ENCODE measurements at places on chromosomes 3 and 15. TPM values are rescaled to one million over a fixed set of nuclear protein-coding genes. Genes with fewer than 3 reads are reported as not detected.
A peak's percentile ranks its signal among the peaks of the same experiment; 100 is the strongest.

- no peak for DNase-seq
- H3K36me3 ChIP-seq, result no peaks in the 10 kb centered on the region
- H3K4me1 ChIP-seq, result no peaks in the 10 kb centered on the region
- no peak overlapping the region for H3K4me3 ChIP-seq
These were observed 351.6 kb downstream of the TIGIT start for GRCh38 chr3:114645392-114645791.

DNA sequence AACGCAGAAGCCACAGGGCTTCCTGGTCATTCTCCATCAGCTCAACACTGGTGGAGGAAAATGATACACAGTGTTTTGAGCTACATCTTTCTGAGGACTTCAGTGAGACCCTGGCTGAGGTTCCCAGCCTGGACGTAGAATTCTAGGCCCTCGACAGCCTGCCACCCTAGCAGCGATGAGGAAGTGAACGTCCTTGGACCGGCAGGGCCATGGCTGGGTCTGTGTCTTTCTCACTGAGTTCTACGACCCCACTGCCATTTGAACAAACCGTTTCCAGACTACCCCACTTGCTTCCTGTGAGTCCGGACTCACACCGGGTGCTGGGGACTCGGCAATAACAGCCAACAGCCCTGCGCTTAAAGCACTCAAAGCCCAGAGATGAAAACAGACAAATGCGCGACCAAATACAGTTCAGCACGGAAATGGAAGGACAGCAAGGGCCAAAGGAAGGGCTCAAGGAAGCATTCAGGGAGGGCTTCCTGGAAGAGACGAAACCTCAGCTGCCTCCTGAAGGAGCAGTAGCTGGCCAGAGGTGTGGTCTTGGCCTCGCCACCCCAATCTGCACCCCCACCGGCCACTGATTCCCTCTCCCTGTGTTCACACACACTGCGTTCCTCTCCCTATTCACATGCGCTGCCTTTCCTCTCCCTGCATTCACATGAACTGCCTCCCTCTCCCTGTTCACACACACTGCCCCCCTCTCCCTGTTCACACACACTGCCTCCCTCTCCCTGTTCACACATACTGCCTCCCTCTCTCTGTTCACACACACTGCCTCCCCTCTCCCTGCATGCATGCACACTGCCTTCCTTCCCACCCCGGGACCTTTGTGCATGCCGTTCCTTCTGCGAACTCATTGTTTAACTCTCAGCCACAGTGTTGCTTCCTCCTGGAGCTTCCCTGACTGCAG, 136.3 kb upstream of the PRR20G start:
- H3K27ac ChIP-seq, result no peak overlapping the region
- no peak overlapping the region for H3K4me3 ChIP-seq
- H3K27me3 ChIP-seq, result peaks cover 7% of the 10 kb centered on the region
- no peaks in the 10 kb centered on the region for H3K36me3 ChIP-seq

The ERC2 gene
- 0.16 TPM for total RNA-seq

The GLDN gene
- total RNA-seq, result not detected

- H3K27ac ChIP-seq, result no peak overlapping the region
- no peak for DNase-seq
- H3K27me3 ChIP-seq, result no peaks in the 10 kb centered on the region
- H3K36me3 ChIP-seq, result no peaks in the 10 kb centered on the region
- H3K4me1 ChIP-seq, result no peaks in the 10 kb centered on the region
These were observed 36.9 kb upstream of the PIAS1 start for GRCh38 chr15:68017201-68017600.

- no peaks in the 10 kb centered on the region for H3K4me1 ChIP-seq
- no peaks in the 10 kb centered on the region for H3K36me3 ChIP-seq
- DNase-seq, result peak; percentile 62
- H3K4me3 ChIP-seq, result peak overlapping the region; percentile 59
These were observed 37.7 kb downstream of the SENP8 start for GRCh38 chr15:72155635-72156616.

DNA sequence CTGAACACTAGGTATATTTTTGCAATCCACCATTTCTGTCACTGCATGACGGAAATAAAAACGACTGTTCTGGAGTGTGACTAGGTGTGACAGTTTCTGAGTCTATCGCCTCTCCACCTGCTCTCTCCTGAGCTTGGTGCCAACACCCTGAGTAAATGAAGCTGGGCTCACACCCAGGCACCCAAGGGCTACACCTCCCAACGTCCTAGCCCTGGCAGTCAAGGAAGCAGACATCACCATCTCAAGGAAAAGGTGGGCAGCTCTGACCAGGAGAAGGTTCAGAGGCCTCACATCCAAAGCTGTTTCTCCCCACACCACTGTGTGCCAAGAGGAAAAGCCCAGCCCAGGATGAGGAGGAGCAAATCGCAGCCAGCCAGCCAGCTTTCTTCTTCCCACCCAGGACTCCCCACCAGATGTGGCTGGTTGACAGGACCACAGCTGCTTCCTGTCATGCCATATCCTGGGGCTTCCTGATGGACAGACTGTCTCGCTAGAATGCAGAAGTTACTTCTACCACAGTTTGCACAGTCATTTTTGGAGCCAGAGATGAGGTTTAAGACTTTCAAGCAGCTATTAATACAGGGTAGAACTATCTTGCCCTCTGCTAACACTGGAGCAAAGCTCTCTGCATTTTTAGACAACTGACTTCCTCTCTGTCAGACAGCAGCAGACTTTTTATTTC, 3.3 kb downstream of the SCAMP2 start:
- 0 out of 2 replicates have a peak, but pooled peaks cover 2% of the 10 kb centered on the region for H3K36me3 ChIP-seq
- H3K4me1 ChIP-seq, result peaks cover 40% of the 10 kb centered on the region
- H3K27ac ChIP-seq, result peak overlapping the region; percentile 94
- no peaks in the 10 kb centered on the region for H3K27me3 ChIP-seq
- DNase-seq, result peak; percentile 97
- peak overlapping the region; percentile 93 for H3K4me3 ChIP-seq

The CLSTN2 gene
- 0.05 TPM for total RNA-seq

DNA sequence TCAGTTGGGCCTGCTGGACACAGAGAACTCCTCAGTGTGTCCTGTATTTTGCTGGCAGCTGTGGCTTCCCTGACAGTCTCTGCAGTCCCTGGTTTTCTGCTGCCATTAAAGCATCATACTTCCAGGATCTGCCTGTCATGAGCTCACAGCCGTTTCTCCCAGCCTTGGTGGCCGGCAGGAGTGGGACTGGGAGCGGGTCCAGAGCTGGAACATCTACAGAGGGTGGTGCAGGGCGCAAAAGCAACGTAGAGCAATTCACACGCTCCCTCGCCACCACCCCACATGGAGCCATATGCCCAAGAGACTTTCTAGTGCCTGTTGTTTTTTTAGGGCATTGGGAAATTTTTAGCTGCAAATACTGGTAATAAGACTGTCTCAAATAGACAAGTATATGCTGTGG, 33.6 kb downstream of the ABTB1 start:
- H3K27ac ChIP-seq, result no peak overlapping the region
- no peaks in the 10 kb centered on the region for H3K4me1 ChIP-seq
- DNase-seq, result no peak
- H3K36me3 ChIP-seq, result peaks cover 39% of the 10 kb centered on the region
- no peak overlapping the region for H3K4me3 ChIP-seq

The CHMP2B gene
- 28.4 TPM for total RNA-seq

DNA sequence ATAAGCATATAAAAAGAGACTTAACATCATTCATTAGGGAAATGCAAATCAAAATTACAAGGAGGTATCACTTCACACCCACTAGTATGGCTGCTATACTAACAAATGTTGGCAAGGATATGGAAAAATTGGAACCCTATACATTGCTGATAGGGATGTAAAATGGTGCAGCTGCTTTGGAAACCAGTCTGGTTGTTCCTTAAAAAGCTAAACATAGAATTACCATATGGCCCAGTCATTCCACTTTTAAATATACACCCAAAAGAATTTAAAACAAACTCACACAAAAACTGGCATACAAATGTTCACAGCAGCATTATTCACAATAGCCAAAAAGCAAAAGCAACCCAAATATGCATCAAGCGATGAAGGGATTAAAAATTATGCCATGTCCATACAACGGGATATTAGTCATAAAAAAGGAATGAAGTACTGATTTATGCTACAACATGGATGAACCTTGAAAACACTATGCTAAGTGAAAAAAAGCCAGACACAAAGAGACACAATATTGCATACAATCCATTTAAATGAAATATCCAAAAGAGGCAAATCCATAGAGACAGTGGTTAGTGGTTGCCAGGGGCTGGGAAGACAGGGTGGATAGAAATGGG, 118.3 kb downstream of the OSBPL10 start:
- H3K36me3 ChIP-seq, result no peaks in the 10 kb centered on the region
- DNase-seq, result no peak
- H3K27ac ChIP-seq, result no peak overlapping the region
- H3K27me3 ChIP-seq, result no peaks in the 10 kb centered on the region

- H3K27me3 ChIP-seq, result no peaks in the 10 kb centered on the region
- no peak for DNase-seq
- H3K4me1 ChIP-seq, result no peaks in the 10 kb centered on the region
- no peak overlapping the region for H3K4me3 ChIP-seq
- no peak overlapping the region for H3K27ac ChIP-seq
These were observed 5.9 kb downstream of the FEM1B start for GRCh38 chr15:68283401-68283800.

The APOD gene
- total RNA-seq, result not detected

- DNase-seq, result no peak
- H3K27ac ChIP-seq, result no peak overlapping the region
- no peaks in the 10 kb centered on the region for H3K27me3 ChIP-seq
- H3K4me1 ChIP-seq, result no peaks in the 10 kb centered on the region
These were observed 98.3 kb downstream of the TOP2B start for GRCh38 chr3:25566358-25566920.

The LRRC34 gene
- 1.5 TPM for total RNA-seq

The RTP3 gene
- not detected for total RNA-seq

The TMEM207 gene
- not detected for total RNA-seq

DNA sequence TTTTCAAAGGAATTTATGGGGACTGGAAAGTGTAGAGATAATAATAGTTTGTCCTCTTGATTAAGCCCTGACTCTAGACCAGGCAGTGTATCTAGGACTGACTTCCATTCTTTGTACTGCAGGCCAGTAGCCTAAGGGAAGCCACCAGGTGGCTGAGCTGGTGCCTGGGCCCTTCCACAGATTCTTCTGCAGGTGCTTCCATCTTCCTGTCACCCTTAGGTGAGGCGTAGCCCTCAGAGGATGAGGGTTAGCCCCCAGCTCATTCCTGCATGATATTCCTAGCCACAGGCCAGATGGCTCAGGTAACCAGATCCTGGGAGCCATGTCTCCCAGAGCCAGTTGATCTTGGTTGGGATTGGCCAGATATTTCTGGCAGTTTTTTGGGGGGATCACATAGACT, 169.0 kb upstream of the IL12A start:
- H3K27me3 ChIP-seq, result no peaks in the 10 kb centered on the region
- DNase-seq, result no peak
- H3K36me3 ChIP-seq, result no peaks in the 10 kb centered on the region

DNA sequence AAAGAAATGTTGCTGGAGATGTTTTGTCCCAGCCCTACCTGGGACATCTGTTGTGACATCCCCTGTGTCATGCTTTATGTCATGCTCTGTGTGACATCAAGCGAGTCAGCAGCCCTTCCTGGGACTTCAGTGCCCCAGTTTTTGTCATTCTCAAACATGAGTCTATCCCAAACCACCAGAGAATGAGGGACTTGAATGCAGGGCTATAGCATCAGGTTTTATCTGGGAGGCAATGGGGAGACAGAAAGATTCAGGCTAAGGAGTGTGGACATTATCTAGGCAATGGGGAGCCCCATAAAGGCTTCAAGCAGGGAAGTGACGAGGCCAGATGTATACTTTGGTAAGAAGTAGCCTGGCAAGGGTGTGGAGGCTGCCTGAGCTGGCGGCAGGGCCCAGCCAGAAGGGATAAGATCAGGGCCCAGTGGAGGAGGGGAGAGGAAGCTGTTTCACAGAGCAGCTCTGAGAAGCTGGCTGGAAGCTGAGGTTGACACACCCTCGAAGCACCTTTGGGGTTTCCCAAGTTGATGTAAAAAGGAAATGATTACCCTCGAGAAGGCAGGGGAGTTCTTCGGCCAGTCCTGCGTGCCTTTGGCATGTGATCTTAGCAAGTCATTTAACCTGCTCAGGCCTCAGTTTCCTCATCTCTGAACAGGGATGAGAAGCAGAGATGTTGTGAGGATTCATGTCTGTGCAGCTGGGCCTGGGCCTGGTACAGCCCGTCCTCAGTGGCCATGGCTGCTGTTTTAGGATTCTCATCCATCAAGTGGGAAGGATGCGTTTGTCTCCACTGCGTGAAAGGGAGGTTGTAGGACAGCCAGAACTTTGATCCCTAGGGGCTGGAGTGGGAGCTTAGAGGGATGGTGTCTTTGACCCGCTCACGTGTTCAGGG, 34.3 kb downstream of the IRAK2 start:
- H3K36me3 ChIP-seq, result no peaks in the 10 kb centered on the region
- H3K4me1 ChIP-seq, result peaks cover 48% of the 10 kb centered on the region

- no peak overlapping the region for H3K4me3 ChIP-seq
- H3K36me3 ChIP-seq, result no peaks in the 10 kb centered on the region
- H3K4me1 ChIP-seq, result no peaks in the 10 kb centered on the region
- no peak overlapping the region for H3K27ac ChIP-seq
These were observed 239.1 kb upstream of the GADL1 start for GRCh38 chr3:31133541-31133940.

The STRIT1 gene
- total RNA-seq, result not detected

The HAPLN3 gene
- 3.1 TPM for total RNA-seq

GRCh38 chr15:68440136-68440535, 8.2 kb upstream of the ITGA11 start:
- 0 out of 2 replicates have a peak, but pooled peaks cover 3% of the 10 kb centered on the region for H3K27me3 ChIP-seq
- no peak overlapping the region for H3K4me3 ChIP-seq
- H3K27ac ChIP-seq, result no peak overlapping the region
- DNase-seq, result no peak
- H3K4me1 ChIP-seq, result no peaks in the 10 kb centered on the region
- no peaks in the 10 kb centered on the region for H3K36me3 ChIP-seq

The SH2D7 gene
- total RNA-seq, result 0.08 TPM

The WDR93 gene
- not detected for total RNA-seq

DNA sequence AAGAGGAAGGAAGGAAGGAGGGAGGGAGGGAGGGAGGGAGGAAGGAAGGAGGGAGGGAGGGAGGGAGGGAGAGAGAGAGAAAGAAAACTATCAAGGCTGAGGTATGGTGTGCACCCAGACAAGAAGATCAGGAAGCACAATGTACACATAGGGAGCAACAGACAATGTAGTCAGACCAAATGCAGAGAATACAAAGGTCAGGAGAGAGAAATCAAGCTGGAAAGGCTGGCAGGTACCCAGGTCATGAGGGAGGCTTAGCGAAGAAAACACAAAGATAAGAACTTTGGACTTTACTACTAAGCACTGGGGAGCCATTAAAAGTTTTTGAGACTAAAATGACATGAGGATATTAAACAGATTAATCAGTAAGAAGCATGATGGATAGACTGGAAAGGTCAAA, 176.0 kb upstream of the TMCO5A start:
- no peak for DNase-seq
- H3K4me3 ChIP-seq, result no peak overlapping the region
- no peak overlapping the region for H3K27ac ChIP-seq
- no peaks in the 10 kb centered on the region for H3K36me3 ChIP-seq
- no peaks in the 10 kb centered on the region for H3K27me3 ChIP-seq
- H3K4me1 ChIP-seq, result no peaks in the 10 kb centered on the region

The LDHAL6B gene
- total RNA-seq, result not detected

GRCh38 chr3:113565555-113565954, 33.2 kb downstream of the SIDT1 start:
- no peak overlapping the region for H3K4me3 ChIP-seq
- H3K27ac ChIP-seq, result no peak overlapping the region
- H3K36me3 ChIP-seq, result no peaks in the 10 kb centered on the region
- no peaks in the 10 kb centered on the region for H3K4me1 ChIP-seq
- DNase-seq, result no peak

The RAD18 gene
- total RNA-seq, result 25.5 TPM

The SLC22A13 gene
- not detected for total RNA-seq
